HCEC 1CT (cell line): ENCODE measurements at places on chromosomes 5 and 9.

DNA sequence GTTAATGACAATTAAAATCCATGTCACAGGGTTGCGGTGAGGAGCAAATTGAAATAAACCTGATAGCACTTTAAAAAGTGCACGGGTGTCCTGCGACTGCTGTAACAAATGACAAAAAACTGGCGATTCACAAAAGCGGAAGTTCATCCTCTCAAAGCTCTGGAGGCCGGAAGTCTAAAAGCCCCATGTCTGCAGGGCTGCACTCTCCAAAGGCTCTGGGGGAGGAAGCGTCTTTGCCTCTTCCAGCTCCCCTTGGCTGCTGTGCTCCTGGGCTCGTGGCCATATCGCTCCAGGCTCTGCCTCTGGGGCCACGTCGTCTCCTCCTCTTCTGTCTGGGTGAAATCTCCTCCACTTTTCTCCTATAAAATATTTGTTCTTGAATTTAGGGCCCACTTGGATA is 273.9 kb upstream of the IRX2 start:
- DNase-seq, result no peak

GRCh38 chr9:71744754-71745521 is 23.4 kb downstream of the CEMIP2 start:
- no peak for DNase-seq

DNA sequence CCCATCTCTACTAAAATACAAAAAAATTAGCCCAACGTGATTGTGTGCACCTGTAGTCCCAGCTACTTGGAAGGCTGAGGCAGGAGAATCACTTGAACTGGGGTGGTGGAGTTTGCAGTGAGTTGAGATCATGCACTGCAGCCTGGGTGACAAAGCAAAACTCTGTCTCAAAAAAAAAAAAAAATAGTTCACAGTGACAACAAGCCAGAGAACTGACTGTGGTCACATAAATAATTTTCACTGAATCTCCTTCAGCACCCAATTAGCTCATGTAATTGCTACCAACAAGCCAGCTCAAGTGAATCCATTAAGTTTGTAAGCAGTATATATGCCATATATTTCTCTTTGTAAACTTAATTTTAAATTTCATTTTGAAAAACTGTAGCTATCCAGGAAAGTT is 14.5 kb upstream of the AFAP1L1 start:
- DNase-seq, result no peak

GRCh38 chr5:94761055-94761454 is 142.6 kb downstream of the SLF1 start:
- no peak for DNase-seq

DNA sequence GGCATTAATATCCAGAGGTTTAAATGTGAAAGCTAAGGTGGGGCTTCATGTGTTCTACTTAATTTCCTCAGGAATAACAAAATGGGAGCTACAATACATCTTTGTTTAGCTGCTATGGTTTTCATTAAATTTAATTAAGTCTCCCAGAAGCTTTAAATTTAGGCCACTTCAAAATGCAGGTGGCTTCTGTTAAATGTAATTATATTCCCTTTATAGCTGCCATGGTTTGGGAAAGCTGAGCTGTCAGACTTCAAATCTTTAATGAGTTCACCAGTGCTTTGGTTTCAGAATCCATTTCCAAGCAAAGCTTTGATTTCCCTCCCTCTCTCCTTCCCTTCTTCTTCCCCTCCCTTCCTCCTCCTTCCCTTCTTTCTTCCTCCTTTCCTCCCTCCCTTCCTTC is 58.4 kb upstream of the FAM170A start:
- DNase-seq, result no peak

DNA sequence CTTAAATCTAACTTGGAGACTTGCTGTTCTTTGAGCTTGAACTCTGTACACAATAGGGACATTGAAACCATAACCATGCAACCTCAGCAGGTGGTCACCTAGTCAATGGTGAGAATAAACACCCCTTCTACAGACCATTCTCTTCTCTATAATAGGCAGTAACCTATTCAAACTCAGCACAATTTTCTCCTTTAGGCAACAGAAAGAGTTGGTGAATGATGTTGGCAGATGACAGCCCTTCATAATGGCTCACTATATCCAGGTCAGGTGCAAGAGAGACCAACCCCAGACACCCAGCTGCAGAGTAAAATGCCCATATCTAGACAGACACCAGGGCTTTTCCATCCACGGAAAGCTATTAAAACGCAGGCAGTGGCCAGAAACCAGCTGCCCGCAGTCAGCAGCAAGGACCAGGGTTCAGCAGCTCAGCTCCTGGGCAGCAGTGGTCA is 106.7 kb downstream of the SERINC5 start:
- DNase-seq, result no peak

- DNase-seq, result no peak
Observed at GRCh38 chr9:26462751-26463150, 429.9 kb downstream of the CAAP1 start.

DNA sequence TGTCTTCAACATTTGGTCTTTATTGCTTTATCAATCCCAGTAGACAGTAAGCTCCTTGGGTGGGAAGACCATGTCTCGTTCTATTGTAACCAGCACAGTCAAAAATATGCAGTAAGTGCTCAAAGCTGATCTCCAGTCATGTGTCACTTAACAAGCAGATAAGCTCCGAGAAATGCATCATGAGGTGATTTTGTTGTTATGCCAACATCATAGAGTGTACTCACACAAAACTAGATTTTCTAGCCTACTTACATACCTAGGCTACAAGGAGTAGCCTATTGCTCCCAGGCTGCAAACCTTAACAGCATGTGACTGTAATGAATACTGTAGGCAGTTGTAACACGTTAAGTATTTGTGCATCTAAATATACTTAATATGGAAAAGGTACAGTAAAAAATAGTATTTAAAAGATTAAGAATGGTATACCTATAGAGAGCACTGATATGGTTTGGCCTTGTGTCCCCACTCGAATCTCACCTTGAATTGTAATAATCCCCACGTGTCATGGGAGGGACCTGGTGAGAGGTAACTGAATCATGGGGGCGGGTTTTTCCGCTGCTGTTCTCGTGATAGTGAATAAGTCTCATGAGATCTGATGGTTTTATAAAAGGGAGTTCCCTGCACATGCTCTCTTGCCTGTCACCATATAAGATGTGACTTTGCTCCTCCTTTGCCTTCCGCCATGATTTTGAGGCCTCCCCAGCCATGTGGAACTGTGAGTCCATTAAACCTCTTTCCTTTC is 39.8 kb upstream of the PCSK5 start:
- no peak for DNase-seq
